COLO829 (cell line): ENCODE measurements at places on chromosomes 1 and 21.

DNA sequence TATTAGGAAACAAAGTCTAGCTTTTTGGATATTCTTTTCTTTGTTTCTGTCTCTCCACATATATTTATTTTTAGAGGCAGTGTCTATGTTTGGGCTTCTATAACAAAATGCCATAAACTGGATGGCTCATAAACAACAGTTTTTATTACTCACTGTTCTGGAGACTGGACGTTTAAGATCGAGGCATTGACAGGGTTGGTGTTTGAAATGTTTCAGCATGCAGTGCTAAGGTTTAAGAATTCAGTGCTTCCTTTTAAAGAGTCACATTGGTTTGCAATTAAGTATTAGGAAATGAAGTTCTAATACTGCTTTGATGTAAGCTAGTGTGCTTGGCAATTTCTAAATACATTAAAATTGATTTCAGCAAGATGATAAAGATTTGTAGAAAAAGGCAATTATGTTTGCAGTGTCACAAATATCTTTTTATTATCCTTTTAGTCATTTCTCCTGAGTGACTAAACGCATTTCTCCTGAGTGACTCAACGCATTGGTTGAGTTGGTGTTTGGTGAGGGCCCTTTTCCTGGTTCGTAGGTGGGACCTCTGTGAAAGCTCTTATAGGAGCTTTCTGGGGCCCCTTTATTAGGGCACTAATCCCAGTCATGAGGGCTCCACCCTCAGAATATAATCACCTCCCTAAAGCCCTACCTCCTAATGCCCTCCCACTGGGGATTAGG lies 317.0 kb downstream of the USP25 start:
- no peak for DNase-seq

DNA sequence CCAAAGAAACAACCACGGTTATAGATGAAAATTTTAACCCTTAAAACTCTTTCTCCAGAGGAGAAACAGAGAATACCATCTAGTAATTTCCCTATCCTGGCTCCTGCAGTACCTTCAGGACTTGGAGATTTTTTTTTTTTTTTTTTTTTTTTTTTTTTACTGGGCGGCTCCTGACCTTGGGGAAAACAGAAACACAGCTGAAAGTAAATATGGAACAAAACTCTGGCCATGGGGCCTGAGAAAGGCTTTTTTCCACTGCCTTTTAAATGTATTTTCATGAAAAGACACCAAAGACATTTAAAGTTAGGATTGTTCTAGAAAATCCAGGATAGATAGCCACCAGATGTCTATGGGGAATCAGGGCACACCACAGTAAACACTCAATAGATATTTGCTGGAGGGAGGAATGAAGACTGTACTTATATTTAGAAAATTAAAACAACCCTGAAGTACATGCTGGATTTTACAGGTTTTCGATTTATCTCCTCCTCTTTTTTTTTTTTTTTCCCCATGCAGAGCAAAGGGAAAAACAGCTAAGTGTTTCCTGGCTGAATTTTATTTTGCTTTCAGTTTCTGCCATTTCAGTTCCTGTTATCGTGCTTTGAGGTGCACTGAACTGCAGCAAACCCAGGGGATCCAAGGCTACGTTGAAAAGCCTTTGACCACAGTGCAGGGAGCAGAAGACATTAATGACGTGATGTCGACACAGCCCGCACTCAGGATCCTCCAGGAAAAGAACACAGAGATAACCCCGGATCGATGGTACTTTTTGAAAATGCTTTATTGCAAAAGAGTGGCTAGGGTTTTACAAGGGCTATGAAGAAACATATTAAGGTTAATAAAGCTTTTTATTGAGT lies 35.7 kb upstream of the CNN3 start:
- no peak for DNase-seq

DNA sequence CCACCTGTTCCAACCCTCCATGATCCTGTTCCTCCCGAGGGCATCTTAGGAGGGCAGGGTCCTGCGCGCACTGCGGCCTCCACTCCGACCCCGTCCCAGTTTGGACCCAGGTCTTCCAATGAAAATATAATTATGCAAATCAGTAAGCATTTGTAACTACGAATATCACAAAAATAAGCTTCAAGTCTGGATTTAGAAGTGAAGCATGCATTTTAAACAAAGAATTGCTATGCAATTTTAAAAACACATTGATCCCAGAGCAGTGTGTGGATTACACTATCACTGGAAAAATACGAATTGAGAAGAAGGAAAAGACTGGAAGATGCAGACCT lies 673 bp downstream of the PRMT2 start:
- no peak for DNase-seq

DNA sequence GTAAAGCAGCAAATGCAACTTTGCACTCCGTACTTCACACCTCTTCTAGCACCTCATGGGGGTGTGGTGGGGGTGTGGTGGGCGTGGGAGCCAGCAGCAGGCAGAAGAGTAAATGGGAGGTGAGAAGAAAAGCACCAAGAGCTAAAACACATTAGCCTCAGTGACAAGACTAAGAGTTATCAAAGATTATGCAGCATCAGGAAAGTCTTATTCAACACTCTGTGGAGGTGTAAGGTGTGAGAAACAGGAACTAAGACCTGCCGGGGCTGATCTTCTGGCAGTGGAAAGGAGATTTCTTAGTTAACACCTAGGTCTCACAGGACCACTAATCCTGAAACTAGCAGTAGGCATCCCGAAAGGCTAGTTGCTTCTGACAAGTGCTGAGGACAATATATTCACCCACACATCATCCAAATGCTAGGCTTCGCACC lies 9.9 kb downstream of the TGFBR3 start:
- DNase-seq, result no peak

GRCh38 chr1:158600735-158601134 lies 4.3 kb upstream of the OR10Z1 start:
- no peak for DNase-seq
